ENCODE measurements at places on chromosomes 3 and 15.

GRCh38 chr15:41928100-41928499, 34.2 kb upstream of the SPTBN5 start:
- no peak for DNase-seq

DNA sequence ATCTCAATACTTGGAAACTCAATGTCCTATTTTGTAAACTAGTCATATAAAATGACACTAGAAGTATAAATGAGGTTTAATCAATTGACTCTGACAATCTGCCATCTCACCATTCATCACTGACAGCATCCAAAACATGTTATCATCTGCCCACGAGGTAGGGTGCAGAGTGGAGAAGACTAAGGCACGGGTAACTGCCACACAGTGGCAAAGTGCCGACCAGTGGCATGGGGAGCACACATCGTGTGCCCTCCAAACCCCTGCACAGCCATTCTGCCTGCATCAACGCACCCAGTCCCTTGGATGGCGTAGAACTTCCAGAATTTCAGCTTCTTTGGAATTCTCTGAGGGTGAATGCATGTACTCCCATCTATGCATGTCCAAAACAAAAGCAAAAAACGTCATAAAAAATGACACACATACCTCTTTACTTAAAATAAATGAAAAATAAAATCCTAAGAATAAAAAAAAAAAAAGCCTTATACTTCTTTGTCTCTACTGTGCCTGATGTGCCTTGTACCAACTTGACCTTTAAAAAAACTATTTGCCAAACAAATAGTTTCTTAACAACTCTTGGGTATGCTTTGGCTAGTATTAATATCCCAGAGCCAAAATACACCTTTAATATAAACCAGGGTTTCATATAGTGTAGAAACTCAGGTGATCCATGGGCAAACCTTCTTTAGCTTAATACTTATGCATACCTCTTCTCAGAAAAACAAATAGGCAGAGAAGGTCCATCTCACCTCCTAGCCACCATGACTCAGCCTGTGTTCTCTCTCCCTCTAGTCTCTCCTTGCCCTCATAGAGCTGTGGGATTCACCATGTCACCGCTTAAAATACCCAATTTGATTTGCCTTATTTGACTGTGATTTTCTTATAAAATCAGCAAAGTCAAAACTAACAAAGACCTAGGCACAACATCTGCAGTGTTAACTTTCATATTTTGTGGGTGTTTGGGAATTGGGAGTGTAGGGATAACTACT, 12.7 kb downstream of the CPOX start:
- no peak for DNase-seq

GRCh38 chr3:42578054-42578453, 3.7 kb downstream of the SEC22C start:
- DNase-seq, result no peak

DNA sequence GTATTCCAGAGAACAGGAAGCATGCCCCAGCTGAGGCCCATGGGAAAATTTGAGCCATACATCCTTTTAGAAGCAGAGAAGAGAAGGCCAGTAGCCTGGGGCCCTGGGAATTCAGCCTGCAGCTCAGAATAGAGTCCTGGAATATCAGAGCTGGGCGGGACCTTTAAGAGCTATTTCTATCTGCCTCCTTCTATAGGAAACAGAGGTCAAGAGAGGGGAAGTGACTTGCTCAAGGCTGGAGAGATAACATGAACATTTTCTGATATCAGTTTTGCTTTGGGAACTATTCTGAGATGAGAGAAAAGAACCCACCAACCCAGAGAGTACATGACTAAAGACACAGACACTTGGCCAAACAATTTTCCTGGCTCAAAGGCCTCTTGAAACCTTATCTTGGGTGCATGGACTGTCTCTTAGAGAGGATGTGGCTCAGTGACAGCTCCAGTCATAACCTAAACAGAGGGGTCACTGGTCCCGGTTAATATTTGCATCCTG, 26.0 kb downstream of the MASP1 start:
- no peak for DNase-seq

GRCh38 chr15:41981371-41982132, 9.2 kb upstream of the EHD4 start:
- no peak for DNase-seq

DNA sequence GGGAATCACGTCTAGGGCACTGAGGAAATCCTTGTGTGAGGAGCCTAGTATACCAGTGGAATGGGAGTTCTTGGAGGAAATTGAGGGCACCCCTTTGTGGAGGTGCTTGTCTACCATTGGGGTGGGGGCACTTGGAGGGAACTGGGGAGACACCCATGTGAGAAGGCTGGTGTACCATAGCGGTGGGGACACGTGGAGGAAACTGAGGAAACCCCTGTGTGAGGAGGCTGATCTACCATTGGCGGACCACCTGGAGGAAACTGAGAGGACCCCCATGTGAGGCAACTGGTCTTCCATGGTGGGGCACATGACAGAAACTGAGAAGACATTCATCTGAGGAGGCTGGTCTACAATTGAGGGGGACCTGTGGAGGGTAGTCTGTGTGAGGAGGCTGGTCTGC, 164.5 kb downstream of the FBLN2 start:
- no peak for DNase-seq

DNA sequence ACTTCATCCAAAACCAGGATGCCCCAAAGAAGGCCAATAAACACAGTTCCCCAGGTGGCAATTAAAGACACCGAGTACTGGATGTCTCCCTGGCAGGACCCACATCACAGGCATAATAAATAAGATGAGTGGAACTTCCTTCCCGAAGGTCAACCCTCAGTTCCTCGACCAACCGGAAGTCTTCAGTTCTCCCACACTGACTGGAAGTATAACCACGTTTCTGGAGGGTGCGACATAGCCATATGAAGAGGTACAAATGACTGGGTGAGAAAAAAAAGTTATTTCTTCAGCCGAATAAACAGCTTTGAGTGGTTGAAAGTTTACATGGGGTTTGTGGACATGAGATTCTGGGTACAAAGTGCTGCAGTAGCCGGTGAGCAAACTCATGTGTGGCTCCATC, 34.6 kb upstream of the MUC13 start:
- DNase-seq, result no peak

GRCh38 chr3:53274938-53275605, 19.2 kb upstream of the TKT start:
- DNase-seq, result no peak

DNA sequence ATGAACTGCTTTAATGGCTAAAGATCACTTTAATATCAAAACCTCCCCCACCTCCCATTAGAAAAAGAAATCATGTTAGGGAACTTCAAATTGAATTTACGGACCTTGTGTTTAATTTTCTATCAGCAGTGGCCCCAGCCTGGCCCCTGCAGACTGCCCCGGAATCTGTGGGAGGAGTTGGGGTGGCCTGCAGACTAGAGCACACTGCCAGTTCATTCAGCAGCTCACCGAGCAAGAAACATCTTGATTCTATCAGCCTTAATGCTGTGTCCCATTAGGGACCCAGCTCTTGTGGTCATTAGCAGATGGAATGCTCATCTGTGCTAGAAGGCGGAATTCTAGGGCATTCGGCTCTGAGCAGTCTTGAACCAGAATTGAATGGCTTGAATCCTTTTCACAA, 54.2 kb downstream of the FLNB start:
- DNase-seq, result no peak

- DNase-seq, result no peak
Measured at GRCh38 chr3:175356899-175357324, 497.8 kb downstream of the NAALADL2 start.

DNA sequence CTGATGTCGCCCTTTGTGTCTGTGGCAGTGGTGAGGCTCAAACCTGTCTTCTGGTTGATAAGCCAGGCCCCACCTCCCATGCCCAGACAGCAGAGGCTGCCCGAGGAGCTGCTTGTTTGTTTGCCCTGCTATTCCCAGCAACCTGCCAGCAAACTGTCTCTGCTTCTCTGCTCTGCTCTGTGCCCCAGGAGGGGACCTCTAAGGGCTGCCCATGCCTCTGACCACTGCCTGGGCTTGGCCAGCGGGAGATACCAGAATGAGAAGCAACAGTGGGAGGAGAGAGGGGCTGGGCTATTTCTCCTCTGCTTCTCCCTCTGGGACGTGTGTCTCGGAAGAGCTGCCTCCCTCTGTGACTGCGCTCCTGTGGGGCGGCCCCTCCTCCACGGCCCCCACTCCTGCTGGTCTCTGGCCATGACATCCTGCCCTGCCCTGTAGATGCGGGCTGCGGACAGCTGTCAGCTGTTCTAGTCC, 213.1 kb downstream of the RPLP1 start:
- no peak for DNase-seq

DNA sequence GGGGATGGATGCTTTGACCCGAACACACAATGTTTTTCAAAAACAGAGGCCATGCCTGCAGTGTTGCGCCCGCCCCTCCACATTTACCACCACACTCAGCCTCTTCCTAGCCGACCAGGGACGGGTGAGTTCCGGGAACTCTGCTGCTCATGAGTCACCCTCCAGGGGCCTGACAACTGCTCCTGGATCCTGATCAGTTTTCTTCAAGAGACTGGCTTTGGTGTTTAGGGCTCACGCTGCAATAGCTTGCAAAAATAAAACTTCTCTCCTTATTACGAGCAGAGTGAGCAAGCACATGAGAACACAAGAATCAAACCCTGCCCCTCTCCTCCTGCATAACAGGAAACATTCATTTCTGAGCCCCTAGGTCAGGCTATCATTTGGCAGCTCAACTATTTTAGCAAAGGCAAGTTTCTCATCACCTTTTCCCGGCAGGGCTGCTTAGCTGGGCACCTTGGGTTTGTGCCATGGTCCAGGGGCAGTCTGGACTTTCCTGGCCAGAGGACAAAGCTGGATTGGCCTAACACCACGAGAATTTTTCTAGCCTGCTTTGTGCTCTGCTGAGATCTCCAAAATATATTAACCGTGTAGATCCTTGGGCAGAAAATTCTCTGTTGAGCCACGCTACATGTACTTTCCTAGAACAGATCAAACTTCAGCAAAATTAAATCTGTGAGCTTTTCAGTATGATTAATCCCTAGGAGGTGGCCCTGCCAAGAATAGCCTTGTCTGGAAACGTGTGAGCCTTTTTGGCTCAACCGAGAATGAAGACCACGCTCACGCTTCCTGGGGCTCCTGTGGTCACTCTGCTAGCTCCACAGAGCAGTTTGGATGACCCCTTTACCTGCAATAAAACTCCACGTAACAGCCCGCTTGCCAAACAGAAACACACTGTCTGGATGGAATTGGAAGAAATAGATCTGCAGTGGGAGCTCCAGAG, 52.7 kb upstream of the SPATA12 start:
- DNase-seq, result no peak

GRCh38 chr15:63274427-63274826, 3.0 kb upstream of the APH1B start:
- no peak for DNase-seq

DNA sequence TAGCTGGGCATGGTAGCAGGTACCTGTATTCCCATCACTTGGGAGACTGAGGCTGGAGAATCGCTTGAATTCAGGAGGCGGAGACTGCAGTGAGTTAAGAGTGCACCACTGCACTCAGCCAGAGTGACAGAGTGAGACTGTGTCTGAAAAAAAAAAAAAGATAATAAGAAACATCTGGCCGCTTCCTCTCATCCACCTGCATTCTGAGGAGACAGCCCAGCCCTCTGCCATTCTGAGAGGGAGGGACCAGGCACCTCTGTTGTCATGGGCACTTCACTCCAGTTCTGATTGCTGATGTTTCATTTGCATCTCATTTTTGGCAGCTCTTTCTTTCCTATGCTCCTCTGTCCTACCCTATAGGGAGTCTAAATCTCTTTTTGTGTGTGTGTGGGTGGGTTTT, 36.4 kb upstream of the GSK3B start:
- DNase-seq, result no peak

DNA sequence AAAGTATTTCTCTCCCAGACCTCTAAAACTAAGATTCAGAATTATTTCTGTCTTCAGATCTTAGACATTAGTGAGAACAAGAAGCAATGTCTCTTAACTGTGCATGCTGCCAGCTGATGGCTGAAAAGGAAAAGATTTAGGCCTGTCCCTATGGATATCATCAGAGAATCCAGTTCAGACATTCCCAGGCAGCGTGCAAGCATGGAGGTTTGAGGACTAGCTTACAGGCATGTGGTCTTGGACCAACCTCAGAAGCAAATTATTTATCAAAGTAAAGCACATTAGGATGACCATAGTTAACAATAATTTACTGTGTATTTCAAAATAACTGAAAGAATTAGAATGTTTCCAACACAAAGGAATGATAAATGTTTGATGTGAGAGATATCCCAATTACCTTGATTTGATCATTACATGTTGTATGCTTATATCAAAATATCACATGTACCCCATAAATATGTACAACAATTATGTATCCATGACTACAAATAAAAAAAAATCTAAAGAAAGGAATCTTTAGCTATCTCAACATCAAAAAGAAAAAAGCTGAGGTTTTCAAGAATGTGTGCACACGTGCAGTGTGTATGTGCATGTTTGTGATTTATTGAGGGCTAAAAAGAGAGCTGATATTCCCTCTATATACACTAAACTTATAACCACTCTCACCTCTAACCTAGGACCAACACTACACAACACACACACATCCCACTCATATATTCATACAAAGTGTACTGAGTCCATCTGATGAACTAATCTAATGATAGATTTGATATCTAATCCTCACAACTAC, 108.9 kb upstream of the THBS1 start:
- no peak for DNase-seq

DNA sequence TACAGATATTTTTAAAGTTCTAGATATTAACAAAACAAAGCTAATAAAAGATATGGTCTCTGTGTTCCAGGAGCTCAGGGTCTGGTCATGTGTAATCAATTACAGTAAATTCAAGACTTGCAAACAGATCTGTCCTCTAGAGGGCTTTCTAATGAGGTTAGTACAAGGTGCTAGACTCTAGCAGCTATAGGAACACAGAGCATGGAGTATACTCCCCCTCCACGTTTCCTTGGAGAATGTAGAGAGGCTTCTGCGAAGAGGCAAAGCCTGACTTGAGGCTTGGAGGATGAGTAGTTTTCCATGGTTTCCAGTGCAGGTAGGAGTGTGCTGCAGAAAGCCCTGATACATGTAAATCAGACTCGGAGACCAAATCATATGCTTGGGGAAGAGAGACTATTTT, 32.7 kb upstream of the DLG1 start:
- DNase-seq, result no peak

DNA sequence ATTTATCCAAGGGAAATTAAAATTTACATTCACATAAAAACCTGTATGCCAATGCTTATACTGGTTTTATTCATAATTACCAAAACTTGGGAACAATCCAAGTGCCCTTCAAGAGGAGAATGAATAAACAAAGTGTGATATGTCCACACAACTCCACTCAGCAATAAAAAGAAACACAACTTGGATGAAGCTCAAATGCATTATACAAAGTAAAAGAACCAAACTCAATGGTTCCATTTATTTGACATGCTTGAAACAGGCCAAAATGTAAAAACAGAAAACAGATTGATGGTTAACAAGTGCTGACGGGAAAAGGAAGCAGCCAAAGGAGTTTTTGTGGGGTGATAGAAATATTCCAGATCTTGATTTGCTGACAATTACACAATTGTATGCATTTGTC, 23.5 kb downstream of the OCA2 start:
- DNase-seq, result no peak

DNA sequence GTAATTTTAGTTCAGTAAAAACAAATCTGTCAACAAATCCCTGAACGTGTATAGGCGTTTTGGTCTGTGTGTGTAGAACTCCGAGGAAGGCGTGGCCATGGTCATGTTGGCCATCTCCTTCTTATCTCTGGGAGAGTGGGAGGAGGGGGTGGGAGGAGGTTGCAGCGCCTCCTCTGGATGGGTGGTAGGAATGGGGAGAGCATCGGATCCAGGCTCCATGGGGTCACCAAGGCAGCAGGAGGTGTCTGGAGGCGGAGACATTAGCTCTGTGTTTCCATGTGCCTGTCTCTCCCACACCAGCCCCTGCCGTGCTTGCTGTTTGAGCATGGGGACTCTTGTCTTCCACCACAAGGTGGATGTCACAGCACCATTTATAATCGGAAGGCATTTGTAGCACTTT, 34.5 kb upstream of the TRPM1 start:
- DNase-seq, result no peak

GRCh38 chr15:70379938-70380883, 282.5 kb upstream of the TLE3 start:
- no peak for DNase-seq

Data from stimulated activated naive CD4-positive, alpha-beta T cell treated with Interleukin-2 at 50 U/mL for 16 hours (primary cell).